ENCODE measurements at places on chromosomes 6 and 20.

GRCh38 chr6:157050537-157051265 is 272.6 kb downstream of the TMEM242 start:
- no peak for DNase-seq

DNA sequence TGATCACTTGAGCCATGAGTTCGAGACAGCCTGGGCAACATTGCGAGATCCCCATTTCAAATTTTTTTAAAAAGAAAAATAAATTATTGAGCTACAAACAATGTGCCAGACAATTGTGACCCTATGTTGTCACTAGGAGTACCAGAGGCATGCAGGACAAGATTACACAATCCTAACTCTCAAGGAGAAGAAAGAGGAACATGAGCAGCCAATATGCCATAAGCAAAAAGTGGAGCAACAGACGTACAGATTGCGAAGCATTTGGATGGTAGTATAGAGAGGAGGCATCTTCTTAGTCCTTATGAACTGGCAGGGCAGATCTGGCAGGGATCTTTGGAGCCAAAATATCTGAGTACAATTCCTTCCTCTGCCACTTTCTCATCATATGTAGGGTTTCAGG is 156.4 kb downstream of the OR2B2 start:
- no peak for DNase-seq

GRCh38 chr6:29702519-29703103 is 20.6 kb upstream of the HLA-F start:
- DNase-seq: peak; percentile 86

- DNase-seq: no peak
Measured at GRCh38 chr6:151431337-151431736, 20.6 kb downstream of the RMND1 start.

DNA sequence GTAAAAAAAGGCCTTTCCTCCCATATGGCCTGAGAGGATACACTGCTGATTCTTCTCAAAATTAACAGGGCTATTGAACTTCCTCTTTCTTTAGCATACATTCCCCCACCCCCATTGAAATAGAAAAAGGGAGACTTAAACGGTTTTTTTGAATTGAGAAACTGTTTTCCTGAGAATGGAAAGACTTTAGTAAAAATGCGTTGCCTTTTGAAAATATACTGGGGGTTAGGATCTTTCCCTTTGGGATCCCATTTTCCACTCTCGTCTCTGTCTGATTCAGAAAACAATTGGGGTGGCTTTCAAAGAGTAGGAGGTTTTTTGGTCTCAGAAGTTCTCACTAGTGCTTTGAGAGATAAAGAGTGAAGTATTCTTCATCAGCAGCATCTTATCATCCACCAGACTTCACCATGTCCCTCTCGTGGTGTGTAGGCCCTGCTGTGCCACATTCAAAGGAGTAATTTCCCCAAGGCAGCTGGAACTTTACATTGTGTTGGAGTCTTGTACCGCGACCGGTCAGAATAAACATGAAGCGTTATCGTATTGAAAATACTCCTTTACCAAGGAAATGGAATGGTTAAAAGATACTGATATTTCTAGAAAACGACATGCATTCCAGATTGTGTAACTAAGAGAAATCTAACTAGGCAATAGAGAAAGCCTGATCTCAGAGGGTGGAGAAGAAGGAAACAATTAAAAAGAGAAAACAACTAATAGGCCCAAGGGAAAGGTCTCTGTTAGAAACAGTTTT is 10.6 kb downstream of the MYB start:
- DNase-seq: no peak

GRCh38 chr6:149153693-149154092 is 163.8 kb upstream of the TAB2 start:
- no peak for DNase-seq

DNA sequence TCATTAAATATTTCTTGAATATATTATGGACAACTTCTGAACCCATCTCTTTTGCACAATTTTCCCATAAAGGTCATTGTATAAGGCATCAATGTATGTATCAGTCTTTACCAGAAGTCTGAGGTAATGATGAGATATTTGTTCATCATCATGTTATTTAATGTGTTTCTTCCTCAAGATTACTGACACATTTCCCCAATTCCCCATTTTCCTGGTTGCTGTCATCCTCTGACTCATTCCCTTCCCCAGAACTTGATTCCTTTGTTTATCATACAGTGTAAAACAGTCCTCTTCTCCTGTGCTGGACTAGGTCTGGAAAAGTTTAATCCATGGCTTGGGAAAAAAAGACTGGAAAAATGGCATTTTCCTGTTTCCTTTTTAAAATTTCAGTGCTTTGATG is 107.9 kb upstream of the FLRT3 start:
- no peak for DNase-seq

GRCh38 chr20:33812908-33813462 is 1.8 kb downstream of the CHMP4B start:
- DNase-seq: no peak

Data from stimulated activated CD4-positive, alpha-beta T cell treated with anti-CD3 and anti-CD28 coated beads, Interleukin-15, amount 100 ng/mL, for 24 hours (primary cell).